NCI-H510A (cell line): ENCODE measurements at places on chromosomes 1 and 21.

DNA sequence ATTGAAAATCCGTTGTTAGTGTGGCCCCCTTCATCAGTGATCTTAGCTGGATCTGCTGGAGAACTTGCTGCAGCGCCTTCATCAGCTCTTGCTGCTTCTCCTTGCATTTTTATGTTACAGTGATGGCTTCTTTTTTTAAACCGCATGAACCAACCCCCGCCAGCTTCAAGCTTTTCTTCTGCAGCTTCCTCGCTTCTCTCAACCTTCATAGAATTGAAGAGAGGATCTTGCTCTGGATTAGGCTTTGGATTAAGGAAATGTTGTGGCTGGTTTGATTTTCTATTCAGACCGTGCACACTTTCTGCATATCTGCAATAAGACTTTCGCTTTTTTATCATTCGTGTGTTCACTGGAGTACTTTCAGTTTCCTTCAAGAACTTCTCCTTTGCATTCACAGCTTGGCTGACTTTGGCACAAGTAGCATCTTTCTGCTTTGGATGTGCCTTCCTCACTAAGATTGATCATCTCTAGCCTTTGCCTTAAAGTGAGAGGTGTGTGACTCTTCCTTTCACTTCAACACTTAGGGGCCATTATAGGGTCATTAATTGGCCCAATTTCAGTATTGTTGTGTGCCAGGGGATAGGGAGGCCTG, 13.1 kb downstream of the RNF187 start:
- DNase-seq, result no peak

DNA sequence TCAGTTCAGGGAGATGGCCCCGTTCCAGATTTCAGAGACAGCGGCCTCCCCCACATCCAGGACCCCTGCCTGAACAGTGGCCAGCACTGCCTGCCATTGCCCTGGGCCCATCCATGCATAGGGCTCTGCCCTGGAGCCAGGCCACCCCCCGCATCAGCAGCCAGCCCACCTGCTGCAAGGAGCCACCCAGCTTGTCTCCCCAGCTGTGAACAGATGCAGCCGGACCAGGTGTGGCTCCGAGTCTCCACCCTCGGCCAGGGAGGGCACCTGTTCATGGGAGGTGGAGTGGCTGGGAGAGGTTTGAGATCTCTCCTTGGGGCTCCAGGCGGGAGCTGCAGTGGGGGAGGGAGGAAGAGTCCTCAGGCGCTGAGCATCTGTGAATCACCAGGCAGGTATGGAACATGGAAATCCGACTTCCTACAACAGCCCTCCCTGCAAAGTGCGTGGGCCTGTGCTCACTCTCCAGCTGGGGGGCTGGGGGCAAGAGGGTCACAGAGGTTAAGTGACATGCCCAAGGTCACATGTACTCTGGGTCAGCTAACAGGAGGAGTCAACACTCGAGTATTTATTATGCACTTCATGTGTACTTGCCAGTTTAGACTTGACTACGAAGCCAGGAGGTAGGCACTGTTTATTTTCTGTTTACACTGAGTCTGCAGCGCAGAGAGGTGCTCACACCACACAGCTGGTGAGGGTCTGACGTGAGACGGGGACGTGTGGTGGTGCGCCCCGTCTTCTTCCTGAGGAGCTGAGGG, 4.8 kb upstream of the HES5 start:
- DNase-seq, result peak; percentile 98

DNA sequence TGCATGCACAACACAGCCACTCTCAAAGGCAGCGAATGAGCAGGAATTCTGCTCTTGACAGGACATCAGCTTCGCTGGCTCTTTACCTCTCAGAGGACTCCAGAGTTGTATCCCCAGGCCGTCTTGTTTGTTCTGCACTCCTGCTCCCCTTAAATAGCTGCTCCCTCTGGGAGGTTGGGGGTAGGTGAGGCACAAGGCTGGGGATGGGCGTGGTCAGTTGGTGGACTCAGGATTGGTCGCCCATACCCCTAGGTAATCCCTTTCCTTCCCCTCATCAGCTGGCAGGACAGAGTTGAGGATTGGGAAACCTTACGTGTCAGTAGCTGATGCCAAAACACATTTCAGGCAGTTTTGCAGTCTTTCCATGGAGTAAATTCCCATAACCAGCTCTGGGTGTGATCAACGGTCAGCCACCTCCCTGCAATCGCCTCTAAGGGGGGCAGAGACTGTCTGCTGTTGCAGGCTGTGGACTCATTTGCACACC, at the start of gene PLA2G2A:
PLA2G2A (minus strand) TSS at position 125 of the 484 bp plus-strand sequence. CDS start 845 bp downstream, outside the sequence.
- DNase-seq, result no peak

DNA sequence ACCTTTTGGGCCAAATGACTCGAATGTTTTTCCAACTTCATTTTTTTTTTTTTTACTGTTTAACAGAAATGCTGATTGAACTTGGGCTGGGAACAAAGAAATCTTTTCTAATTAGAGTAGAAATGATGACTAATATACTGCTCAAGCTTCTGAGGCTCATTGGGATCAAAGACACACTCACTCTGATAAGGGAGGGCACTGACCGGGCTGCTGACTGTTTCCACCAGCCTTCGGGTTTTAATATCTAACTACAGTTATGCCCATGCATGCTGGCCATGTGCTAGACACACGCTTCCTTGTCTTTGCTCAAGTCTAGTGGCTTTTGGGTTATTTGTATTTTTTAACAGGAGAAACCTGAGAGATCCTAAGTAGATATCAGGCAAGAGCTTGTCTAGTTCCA, 16.8 kb downstream of the ZBTB18 start:
- DNase-seq, result no peak

- DNase-seq, result no peak
Observed at GRCh38 chr1:46133781-46134350, 1.4 kb upstream of the PIK3R3 start.

DNA sequence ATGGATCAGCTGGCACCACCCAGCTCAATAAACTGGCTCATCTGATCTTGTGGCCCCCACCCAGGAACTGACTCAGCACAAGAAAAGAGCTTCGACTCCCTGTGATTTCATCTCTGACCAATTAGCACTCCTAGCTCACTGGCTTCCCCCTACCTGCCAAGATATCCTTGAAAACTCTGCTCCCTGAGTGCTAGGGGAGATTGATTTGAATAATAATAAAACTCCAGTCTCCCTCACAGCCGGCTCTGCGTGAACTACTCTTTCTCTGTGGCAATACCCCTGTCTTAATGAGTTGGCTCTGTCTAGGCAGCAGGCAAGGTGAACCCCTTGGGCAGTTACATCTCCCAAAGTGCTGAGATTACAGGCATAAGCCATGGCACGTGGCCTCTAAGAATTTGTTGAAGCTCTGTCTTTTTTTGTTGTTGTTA, 11.8 kb upstream of the RHBDL2 start:
- DNase-seq, result no peak

DNA sequence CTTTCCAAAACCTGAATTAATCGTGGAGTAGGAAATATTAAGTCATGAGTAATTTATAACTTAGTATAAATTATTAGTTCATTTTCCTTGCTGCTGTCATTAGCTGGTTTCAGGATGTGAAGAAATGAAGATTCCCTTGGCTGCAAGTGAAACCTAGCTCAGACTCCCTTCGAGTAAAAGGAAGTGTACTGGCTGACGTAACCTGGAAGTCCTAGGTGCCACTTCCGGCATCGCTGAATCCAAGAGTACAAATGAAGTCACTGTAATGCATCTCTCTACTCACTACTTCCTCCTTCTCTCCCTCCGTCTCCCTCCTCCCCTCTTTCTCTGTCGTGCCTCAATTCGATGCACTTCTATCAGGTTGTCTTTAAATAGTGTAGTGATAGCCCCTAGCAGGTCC, 28.8 kb downstream of the ZP4 start:
- DNase-seq, result no peak

GRCh38 chr1:100799954-100800612, 80.5 kb downstream of the VCAM1 start:
- DNase-seq, result no peak

DNA sequence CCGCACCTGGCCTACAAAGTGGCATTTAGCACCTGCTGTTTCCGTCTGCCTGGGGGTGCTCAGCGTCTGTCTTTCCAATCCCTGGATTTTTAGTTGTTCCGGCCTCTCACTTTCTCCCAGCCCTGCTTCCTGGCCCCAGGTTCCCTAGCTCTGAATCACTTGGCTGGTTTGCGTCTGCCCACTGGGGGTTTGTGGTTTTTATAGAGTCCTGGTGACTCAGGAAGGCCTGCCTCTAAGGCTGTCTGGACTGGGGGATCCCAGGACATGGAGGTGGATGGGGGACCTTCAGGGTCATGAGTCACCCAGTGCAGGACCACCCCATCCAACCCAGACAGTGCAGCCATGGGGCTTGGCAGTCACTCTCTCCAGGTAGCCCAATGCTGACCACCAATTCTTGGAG, 53.5 kb downstream of the MRPL37 start:
- no peak for DNase-seq

GRCh38 chr1:203174324-203174985, 1.2 kb downstream of the MYBPH start:
- DNase-seq, result no peak

- DNase-seq, result no peak
Observed at GRCh38 chr1:110766336-110766647, 91.6 kb upstream of the KCNA3 start.

DNA sequence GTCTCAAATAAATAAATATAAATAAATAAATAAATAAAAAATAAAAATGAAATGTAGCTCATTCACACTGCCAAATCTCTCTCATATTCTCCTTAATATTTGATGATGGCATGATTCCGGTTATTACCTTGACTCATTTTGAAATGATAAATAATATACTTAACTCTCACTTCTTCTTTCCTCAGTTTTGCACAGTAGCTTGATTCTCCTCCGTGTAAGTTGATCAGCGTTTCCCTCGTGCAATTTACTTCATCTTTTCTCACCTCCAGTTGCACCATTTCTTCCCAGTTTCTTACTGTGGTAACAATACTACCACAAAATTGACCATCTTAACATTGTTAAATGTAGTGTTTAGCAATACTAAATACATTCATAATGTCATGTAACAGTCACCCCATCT, 111.6 kb downstream of the RIPK4 start:
- no peak for DNase-seq

GRCh38 chr1:30785181-30785580, 27.6 kb upstream of the LAPTM5 start:
- no peak for DNase-seq

- no peak for DNase-seq
Observed at GRCh38 chr1:242435200-242435599, 89.3 kb downstream of the PLD5 start.

GRCh38 chr1:228914700-228915099, 179.4 kb downstream of the RHOU start:
- DNase-seq, result no peak

DNA sequence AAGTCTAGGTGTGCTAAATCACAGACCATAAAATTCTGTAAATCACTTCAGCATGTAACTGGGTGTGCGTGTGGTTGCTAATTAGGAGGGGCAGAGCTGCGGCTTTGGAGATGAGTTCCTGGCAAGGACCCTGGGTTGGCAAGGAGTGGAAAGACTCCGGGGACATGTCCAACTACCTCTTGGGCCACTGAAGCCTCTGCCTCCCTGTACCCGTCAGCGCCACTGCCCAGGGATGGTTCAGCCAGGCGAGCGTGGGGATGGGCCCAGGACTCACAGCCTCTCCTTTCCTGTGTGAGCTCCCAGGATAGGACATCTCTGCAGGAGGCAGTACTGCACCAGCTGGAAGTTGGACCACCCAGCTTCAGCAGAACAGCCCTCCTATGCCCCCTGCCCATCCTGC, 386.4 kb upstream of the VAMP3 start:
- no peak for DNase-seq

- DNase-seq, result no peak
Observed at GRCh38 chr21:40620386-40621145, 226.4 kb downstream of the DSCAM start.

DNA sequence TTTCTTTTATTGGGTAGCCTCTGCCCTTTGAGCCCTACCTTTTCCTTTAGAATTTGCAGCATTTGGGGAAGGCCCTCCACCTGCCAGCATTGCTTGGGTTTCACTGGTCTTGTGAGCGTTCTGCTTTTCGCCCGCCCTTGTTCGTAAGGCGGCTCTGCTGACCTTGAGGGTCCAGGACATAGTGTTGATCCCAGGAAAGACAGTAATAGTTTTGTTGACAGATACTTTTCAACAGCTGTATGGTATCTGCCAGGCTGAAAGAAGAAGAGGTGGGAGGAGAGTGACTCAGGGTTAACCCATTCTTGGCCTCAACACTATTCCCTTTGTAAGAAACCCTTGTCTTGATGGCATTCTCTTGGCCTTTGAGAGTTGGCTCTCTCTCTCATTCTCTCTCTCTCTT, 113.4 kb upstream of the SPAG17 start:
- DNase-seq, result no peak

DNA sequence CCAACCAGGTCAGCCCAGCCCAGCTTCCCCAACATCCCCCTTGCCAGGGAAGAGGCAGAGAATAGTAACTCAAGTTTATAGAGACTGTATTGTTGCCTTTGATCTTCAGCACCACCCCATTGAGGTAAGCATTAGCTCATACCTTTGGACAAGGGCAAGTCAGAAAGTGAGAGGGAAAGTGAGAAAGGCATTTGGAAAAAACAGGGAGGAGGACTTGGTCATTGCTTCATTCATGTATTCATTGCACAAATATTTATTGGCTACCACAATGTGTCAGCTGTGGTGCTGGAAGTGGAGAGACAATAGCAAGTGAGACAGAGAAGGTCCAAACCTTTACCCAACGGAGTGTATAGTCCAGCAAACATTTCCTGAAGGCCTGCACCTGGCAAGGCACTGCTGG, 561.2 kb downstream of the KIF26B start:
- DNase-seq, result no peak

DNA sequence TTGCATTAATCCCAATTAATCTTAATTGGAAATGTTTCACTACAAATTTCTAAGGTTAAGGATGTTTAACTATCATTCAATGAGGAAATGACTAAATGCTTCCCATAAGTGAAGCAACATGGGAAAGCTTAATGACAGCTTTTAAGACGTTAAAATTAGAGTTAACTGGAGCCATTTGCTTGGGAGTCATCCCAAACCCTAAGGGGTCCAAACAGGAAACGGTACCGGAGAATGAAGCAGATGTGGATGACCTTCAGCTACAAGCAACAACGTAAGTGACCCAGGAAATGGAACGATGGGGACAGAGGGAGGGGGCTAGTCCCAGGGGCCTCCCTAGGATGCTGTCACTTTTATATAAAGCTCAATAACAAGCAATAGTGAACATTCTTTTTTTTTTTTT, 62.2 kb downstream of the CAPZB start:
- no peak for DNase-seq

- DNase-seq, result no peak
Observed at GRCh38 chr1:34066981-34067603, 97.9 kb downstream of the CSMD2 start.

GRCh38 chr1:167767761-167768160, 46.0 kb downstream of the MPZL1 start:
- DNase-seq, result no peak

- no peak for DNase-seq
Observed at GRCh38 chr1:206933333-206933945, 11.7 kb upstream of the FCMR start.

GRCh38 chr1:38736399-38736798, 123.2 kb downstream of the RRAGC start:
- DNase-seq, result no peak

GRCh38 chr1:228861832-228862180, 126.5 kb downstream of the RHOU start:
- no peak for DNase-seq
